ENCODE measurements at places on chromosomes 7 and 10.

DNA sequence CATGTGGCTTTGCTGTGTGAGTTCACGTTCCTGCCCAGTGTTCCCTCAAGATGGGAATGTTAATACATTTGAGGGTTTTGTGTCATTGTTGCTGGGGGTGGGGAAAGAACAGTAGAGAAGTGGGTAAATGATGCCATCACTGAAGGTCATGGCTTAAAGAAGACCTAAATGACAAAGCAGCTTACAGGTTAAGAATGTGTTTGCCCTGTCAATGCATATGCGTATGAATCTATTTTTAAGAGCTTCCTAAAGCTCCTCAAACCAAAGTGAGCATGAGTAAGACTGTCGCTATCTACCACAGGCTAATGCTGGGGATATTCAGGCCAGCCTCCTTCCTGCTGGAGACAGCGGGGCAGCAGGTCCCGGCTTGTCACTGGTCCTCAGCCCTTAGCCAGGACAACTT is 162.9 kb downstream of the CREB5 start:
- DNase-seq = no peak

GRCh38 chr7:28573059-28573553 is 160.8 kb downstream of the CREB5 start:
- DNase-seq = no peak

DNA sequence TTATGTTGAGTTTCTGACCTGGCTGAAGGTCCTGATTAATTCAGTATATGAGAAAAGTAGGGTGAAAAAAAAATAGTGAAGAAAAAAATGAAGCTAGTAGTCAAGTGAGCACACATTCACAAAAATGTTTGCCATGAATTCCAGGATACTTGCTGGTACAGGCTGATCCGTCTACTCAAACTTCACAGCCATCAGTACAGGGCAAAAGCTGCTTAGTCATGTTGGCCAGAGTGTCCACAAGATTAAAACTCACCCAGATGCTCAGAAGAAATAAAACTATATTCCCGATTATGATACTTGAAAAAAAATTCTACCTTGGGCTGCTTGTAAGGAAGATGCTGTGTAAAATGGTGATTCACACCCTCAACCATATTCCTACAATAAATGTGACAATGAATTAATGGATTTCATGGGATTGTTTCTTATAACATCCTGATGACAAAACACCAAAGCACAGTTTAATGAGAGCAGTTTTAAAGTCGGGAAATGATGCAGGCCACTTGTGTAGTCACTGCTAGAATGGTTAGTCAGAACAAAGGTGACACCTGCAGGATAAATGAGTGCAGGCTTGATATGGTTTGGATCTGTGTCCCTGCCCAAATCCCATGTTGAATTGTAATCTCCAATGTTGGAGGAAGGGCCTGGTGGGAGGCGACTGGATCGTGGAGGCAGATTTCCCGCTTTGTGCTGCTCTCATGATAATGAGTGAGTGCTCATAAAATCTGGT is 49.2 kb upstream of the ANKRD1 start:
- no peak for DNase-seq

- DNase-seq = no peak
Observed at GRCh38 chr10:130326954-130327353, 190.8 kb downstream of the GLRX3 start.

- no peak for DNase-seq
Observed at GRCh38 chr10:49225218-49225876, 37.2 kb upstream of the TMEM273 start.

DNA sequence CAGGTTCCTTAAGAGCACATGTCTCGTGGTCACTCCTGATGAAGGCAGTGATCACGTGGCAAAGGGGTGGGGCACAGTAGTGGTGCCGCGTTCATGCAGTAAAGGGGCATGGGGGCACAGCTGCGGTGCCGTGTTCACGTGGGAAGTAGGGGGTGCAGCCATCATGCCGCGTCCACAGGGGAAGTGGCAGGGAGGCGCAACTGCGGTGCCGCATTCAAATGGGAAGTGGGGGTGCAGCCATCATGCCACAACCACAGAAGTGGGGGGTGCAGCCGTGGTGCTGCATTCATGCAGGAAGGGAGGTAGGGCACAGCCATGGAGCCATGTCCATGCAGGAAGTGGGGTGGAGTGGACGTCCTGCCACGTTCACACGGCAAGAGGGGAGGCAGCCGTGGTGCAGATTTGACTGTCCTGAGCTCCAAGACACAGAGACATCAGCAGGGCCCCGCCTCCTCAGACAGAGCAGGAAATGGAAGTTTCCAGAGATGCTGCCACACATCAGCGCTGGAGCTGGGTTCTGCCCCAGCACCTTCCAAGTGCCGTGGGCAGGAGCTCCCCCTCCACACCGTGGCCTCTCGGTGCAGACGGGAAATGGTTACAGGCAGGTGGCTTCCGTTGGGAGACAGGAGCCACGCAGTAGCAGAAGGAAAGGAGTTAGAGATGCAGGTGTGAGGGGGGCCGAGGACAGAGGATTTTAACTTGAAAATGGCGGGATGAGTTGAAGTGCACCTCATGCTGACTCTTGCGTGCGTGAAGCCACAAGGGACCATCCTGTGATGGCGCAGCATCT is 95.0 kb upstream of the DDC start:
- no peak for DNase-seq

DNA sequence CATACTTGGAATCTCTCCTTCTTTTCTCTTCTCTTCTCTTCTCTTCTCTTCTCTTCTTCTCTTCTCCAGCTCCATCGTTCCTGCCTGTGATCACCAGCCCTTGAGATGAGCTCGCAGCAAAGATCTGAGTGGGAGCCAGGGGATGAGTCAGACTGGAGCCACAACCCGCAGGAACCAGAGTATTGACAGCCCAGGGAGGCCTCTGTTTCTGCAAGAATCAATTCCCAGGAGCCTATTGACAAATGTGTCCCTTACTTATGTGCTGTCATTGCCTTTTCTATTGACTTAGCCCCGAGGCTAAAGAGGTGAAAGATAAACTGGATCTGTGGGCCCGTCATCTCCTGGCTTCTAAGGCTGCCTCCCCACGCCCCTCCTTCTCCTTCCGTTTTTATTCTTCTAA is 13.1 kb upstream of the HABP2 start:
- DNase-seq = no peak

DNA sequence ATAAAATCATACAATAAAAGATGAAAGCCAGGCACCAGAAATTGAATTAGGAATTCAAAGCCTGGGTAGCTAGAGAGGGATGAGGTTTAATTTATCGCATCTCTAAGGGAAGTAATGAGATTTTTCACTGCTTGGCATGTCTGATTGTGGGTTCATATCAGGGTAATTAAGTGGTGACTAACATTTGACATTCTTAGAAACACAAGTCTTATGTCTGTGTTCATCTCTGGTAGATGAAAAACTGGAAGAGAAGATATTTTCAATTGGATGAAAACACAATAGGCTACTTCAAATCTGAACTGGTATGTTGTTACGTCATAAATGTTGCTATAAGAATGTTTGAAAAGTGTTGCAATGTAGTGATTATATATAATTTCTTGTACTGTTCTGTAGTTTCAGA is 36.8 kb upstream of the ARMS2 start:
- no peak for DNase-seq

DNA sequence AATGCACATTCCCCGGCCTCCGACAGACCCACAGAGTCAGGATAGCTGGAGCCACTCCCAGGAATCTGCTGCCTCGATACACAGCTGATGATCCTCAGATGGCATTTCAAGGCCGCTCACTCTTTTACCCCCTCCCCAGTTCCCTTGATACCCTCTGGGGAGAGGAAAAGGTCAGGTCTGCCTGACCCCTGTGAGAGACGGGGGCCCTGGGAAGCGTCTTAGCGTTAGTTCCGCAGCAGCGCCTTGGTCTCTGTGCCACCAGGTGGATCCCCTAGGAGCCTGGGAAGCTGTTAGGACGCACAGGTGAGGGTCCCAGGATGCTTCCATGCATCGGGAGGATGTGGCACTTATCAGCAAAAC is 420.5 kb upstream of the FOXK1 start:
- DNase-seq = no peak

GRCh38 chr10:73818402-73818801 is 7.0 kb upstream of the NDST2 start:
- DNase-seq = no peak

GRCh38 chr7:14487701-14488395 is 414.7 kb downstream of the DGKB start:
- DNase-seq = no peak

- no peak for DNase-seq
Observed at GRCh38 chr7:50264908-50265307, 39.6 kb upstream of the IKZF1 start.

- DNase-seq = no peak
Observed at GRCh38 chr10:98980353-98980752, 255.3 kb downstream of the HPSE2 start.

DNA sequence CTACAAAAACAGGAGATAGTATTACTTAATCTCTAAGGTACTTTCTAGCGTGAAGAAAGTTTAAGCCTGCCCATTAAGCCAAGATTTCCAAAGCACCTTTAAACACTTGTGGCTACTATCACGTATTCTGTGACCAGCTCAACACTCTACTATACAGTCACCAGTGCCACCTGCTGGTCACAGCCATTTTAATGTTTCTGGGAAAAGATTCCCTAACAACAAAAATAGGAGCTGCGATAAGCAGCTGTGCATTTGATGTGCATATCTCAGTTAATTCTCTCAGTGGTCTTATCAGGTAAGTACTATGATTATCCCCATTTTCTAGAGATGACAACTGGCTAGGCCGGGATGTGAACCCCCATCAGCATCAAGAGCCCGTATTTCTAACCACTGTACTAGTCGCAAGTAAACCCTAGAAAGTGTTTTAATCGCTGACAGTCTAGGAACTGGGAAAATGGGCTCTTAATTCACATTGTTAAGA is 860 bp downstream of the SEC31B start:
- DNase-seq = peak; percentile 5

- no peak for DNase-seq
Observed at GRCh38 chr7:38409531-38409930, 136.1 kb upstream of the TARP start.

GRCh38 chr7:137694405-137694804 is 152.4 kb downstream of the DGKI start:
- no peak for DNase-seq

- DNase-seq = no peak
Observed at GRCh38 chr7:69365651-69366192, 232.6 kb upstream of the AUTS2 start.

DNA sequence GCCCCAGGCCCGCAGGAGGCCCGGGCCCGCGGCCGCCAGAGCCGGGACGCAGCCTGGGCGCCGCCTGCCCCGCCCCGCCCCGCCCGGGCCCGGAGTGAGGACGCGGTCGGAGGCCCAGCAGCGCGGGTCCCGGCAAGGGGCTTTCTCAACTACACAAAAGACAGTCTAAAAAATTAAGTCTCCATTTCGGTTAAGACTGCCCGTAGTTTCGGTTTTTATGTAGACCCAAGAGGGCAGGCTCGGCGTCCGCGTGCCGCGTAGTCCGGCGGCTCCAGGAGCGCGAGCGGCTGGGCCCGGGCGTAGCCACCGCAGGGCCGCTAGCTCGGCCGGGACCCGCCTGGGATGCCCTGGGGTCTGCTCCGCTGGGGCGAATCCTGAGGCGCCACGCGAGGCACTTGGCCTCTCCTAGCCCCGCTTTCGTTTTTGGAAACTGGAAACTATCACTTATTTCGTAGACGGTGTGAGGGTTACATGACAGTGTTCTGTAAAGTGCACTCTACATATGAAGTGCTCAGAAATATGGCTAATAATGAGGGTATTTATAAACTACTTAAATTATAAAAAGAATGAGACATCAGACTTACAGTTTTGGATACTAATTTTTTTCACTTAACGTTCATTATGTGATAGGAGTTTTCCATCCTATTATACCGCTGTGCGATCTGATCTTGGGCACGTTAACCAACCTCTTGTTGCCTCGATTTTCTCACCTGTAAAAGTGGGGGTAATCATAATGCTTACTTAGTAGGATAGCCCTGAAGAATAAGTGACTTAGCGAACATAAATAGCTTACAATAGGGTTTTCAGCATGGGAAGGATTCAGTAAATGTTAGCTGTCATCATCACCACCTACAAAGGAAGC is 573 bp downstream of the BLVRA start:
- no peak for DNase-seq

- no peak for DNase-seq
Observed at GRCh38 chr7:157409753-157410727, 73.2 kb downstream of the DNAJB6 start.

DNA sequence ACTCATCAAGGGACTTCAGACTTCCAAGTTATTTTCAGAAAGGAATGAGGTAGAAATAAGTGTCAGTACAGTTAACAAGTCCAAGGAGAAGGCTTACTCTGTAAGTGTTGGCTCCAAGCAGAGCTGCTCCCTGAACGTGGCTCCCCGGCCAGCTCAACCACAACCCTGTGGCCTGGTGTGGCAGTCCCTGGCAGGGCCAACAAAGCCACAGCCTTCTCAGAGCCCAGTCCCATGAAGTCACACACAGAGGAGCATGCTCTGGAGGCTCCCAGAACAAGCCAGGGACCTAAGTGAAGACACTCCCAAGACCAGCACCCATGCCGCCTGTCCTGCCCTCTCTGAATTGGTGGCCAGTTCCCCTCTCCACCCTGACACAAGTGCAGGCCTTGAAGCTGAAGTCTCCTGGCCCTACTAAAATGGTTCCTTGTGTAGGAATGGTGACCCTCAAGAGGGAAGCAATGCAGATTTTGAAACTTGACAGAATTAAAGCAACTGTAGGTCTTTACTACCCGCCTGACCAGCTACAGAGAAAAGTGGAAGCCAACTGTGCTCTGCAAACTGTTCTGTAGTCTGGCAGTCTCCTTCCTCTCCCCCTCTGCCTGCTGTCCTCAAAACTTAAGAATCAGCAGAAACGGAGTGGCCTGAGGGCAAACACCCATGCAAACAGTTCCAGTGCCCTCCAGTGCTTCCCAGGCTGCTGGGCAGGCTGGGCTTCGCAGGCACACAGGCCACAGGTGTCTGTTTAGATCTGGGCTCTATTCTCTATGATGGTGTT is 51.1 kb downstream of the NOD1 start:
- no peak for DNase-seq

DNA sequence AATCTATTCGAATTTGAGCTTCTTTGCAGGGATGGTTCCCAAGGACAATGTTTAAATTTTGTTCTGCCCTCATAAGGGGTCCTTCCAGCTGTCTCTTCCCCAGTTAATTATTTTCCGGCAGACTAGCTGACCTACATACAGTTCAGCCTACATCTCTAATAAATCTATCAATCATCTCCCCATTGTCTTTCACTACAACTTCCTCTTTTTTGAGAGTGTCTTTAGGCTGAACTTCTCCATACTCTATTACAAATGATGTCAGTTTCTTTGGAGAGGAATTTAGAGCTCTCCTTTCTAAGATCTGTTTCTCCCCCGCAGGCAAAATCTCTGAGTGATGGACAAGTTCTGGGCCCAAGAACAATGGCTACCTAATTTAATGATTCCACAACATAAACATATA is 122.2 kb downstream of the PCLO start:
- no peak for DNase-seq

- no peak for DNase-seq
Observed at GRCh38 chr7:7764520-7765396, 46.4 kb upstream of the RPA3 start.

DNA sequence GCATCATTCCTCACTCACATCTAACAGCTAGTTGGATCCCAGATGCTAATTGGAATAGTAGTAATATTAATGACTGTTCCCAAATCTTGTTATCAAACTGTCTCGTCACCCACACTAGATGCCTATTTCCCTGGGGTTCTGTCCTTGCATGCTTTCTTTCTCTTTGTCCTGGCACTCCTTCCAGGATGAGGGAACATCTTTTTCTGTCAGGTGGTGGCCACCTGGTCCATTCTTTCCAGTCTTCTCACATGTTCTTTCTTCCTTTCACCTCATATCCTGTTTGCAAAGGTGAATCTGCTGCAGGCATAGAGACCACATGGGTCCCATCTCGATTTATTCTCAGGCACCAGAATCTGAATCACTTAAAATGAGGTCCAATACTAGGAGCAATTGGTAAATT is 126.0 kb downstream of the CHN2 start:
- no peak for DNase-seq

Data from NCI-H2107 (cell line).